Activated T-helper 1 cell treated with anti-CD3 and anti-CD28 coated beads, Interleukin-2, amount 50 U/mL, for 16 hours (primary cell): ENCODE measurements at places on chromosomes 1 and 21.
A peak's percentile ranks its signal among the peaks of the same experiment; 100 is the strongest.

GRCh38 chr1:47776667-47777131 lies 220.5 kb downstream of the TRABD2B start:
- DNase-seq, result no peak

- DNase-seq, result no peak
Measured at GRCh38 chr1:203197625-203198024, 11.1 kb upstream of the CHI3L1 start.

DNA sequence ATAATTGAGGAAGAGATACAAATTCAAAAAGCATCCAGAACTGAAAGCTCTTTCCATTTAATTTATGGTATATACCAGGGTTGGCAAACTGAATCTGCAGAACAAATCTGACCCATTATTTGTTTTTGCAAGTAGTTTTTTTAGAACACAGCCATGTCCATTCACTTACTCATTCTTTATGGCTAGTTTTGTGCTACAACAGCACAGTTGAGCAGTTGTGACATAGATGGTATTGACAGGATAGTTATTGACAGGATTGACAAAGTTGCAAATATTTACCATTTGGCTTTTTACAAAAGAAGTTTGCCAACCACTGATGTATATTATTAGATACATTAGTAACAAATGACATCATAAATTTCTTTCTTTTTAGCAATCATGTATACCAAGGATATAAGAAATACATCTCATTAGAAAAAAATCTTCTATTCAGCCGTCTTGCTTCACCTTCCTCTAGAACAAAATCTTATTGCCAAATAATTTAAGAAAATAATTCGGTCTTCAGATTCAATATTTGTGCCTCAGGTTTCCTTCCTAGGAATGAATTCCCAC lies 9.4 kb downstream of the ADAMTS1 start:
- DNase-seq, result no peak

GRCh38 chr1:56911098-56911938 lies 54.5 kb downstream of the C8B start:
- DNase-seq, result no peak

- no peak for DNase-seq
Measured at GRCh38 chr1:33710967-33711366, 152.9 kb upstream of the HMGB4 start.

DNA sequence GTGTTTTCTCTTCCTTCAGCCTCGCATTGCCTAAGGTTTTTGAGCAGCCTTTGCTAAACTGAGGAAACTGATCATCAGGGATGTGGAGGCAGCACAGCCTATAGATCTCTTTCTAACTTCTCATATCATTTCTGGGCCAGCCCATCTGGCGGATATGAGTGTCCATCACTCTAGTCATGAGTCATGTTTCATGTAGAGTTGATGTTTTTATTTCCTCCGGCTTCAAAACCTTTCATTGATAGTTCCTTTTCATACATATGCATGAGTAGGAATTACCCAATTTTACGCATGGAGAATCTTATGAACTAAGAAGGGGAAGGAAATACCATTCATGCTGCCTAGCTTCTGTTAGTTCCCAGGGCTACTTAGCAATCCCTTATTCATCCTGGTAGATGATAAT lies 66.3 kb downstream of the SPATA46 start:
- DNase-seq, result no peak

GRCh38 chr1:230839173-230839572 lies 29.1 kb downstream of the C1orf198 start:
- DNase-seq, result no peak

GRCh38 chr1:12398479-12398878 lies 168.6 kb downstream of the VPS13D start:
- no peak for DNase-seq

DNA sequence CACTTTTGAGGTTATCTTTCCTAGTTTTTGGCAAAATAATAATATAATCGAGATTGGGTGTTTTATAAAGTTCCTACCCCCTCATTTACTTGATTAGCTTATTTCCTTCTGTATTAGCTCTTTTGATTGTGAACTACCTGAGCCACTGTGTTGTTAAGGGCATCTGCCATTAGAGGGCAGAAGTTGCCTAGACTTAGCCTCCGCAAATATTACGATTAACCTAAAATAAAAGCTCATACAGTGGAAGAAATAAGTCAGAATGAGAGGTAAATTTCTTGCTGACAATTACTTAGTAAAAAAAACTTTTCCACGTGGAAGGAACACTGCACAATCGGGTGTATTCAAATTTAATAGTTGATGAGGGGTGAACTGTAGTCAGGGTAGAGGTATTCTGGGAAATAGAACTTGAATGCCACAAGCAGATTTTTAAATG lies 2.3 kb downstream of the H3-3A start:
- no peak for DNase-seq

DNA sequence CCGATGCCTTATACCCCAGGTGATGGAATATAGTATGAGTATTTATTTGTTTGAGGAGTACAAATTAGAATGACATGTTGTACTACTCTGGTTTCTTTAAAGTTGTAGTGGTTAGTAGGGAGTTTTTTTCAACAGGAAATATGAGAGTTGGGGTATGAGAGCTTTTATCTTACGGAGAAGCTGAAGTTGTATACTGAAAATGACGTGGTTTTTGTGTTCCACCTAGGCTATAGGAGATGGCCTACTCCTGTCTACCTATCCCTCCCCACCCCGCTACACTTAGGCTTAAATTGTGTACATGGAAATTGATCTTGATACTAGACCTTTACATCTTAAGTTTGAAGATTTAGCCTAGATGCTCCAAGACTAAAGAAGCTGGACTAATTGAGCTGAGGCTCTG lies 6.8 kb upstream of the HAX1 start:
- no peak for DNase-seq

DNA sequence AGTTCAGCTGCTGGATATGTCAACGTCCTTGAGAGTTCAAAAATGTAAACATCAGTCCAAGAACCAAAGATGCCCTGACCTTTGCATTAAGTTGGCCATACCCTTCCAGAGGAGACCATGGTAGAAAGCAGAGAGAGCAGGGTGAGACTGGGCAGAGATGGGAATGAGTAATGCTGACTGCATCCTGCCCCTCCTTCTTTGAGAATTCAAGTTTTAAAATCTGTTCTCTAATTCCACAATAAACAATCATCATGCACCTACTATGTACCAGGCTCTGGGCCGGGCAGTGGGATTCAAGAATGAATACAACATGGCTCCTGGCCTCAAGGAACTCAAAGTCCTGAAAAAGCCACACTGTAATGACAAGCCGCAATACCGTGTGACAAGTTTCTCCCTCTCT lies 3.9 kb upstream of the HAO2 start:
- no peak for DNase-seq

DNA sequence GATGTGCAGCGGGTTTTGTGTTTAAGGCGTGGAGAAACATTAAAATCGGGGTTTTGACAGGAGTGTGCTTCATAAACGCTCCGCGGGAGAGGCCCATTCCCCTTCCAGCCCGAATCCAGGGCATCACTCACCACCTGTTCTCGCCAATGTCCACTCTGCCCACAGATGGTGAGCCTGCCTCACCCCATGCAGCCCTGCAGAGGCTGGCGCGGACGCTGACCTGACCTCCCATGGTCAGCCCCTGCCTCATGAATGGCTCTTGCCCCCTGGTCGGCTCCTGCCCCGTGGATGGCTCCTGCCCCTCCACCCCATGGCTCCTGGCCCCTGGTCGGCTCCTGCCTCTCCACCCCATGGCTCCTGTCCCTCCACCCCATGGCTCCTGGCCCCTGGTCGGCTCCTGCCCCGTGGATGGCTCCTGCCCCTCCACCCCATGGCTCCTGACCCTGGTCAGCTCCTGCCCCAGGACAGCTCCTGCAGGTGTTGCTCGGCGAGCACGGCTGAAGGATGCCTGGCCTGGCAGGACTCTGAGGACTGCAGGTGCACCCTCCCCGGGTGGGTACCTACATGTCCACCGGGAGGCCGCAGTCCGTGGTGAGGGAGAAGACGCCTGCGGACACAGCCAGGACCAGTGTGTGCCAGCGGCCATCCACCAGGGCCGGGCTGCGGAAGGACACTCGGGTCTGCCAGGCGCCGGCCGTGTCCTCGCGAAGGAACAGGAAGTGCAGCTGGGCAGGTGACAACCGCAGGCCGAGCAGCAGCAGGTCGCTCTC lies 6.7 kb downstream of the KRTAP10-1 start:
- no peak for DNase-seq

DNA sequence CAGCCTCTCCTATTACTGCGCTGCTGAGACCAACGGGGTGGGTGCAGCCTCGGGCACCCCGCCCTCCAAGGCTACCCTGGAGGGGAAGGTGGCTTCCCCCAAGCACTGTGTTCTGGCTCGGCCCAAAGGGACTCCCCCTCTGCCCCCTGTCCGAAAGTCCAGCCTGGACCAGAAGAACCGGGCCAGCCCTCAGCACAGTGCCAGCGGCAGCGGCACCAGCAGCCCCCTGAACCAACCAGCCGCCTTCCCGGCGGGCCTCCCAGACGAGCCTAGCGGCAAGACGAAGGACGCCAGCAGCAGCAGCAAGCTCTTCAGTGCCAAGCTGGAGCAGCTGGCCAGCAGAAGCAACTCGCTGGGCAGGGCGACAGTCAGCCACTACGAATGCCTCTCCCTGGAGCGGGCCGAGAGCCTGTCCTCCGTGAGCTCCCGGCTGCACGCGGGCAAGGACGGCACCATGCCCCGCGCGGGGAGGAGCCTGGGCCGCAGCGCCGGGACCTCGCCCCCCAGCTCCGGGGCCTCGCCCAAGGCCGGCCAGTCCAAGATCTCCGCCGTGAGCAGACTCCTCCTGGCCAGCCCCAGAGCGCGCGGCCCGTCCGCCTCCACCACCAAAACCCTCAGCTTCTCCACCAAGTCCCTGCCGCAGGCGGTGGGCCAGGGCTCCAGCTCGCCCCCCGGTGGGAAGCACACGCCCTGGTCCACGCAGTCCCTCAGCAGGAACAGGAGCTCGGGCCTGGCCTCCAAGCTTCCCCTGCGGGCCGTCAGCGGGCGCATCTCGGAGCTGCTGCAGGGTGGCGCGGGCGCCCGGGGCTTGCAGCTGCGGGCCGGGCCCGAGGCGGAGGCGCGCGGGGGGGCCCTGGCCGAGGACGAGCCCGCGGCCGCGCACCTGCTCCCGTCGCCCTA lies 533.1 kb downstream of the KIF26B start:
- DNase-seq, result no peak

DNA sequence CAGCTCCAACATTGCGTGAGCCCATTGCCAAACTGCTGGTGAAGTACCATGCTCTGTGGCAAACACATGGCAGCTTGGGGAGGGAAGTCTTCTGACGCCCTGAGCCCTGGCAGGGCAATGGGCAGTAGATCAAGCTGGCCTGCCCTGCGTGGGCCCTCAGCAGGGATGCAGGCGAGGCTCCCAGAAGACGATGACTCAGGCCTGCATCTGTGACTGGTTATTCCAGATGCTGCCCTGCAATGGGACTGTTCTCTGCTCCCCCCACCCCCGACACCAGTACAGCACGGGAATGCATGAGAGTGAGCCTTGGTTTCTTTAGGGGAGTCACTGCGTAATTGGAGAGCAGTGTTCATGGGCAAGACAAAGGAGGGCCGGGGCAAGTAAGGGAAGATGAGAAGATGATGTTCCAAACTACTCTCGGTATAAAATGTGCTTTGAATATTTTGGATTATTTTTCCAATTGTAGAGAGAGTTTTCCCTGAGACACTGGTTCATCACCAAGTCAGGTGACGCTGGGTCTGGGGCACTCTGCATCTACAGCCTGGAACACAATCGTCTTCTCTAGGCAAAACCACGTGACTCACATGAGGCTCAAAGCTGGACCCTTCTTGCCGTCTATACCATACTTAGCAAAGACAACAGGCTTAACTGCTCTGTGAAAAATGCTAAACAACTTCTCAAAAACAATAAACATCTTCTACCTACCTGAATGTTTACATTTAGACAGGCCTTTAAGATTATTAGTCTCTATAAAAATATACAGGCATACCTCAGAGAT lies 9.0 kb upstream of the C1orf198 start:
- no peak for DNase-seq

DNA sequence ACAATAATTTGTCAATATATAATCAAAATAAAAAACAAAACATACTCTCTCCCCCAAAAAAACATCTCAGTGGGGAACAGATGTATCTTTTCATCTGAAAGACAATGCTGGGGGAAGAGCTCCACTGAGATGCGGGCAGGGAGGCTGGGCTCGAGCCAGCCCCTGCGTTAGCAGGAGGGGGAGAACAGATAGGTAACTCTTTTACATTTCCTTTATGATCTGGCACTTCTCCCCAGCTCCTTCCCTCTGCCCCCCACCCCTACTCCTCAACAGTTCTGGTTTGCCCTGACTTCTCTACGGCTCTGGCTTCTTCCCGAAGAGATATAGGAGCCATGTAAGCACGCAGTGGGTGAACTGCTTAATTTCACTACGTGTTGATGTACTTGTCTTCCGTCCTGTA lies 12.4 kb downstream of the LEPR start:
- no peak for DNase-seq

- no peak for DNase-seq
Measured at GRCh38 chr1:186984959-186985358, 156.2 kb downstream of the PLA2G4A start.

- peak; percentile 32 for DNase-seq
Measured at GRCh38 chr1:2258996-2259395, 30.9 kb downstream of the SKI start.

GRCh38 chr1:159172614-159173291 lies 1.3 kb downstream of the CADM3 start:
- no peak for DNase-seq

GRCh38 chr1:32871364-32872191 lies 866 bp upstream of the FNDC5 start:
- no peak for DNase-seq

DNA sequence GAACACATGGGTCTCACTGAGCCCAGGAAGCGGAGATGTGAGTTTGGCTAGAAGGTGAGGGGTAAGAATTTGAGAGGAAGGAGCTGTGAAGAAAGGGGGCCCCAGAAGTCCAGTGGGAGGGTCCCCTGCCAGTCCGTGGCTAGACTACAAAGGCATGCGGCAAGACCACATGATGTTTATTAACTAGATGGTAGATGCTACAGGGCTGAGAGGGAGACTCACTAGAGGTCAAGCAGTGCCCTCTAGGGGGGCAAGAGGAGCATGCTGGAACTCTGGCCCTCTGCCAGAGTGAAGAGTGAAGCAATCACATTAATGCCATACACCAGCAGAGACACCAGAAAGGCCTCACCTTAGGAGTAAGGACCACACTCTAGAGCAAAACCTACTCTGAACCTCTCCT lies 12.2 kb downstream of the KIAA0319L start:
- no peak for DNase-seq

GRCh38 chr21:35340273-35340672 lies 291.2 kb upstream of the RUNX1 start:
- no peak for DNase-seq

DNA sequence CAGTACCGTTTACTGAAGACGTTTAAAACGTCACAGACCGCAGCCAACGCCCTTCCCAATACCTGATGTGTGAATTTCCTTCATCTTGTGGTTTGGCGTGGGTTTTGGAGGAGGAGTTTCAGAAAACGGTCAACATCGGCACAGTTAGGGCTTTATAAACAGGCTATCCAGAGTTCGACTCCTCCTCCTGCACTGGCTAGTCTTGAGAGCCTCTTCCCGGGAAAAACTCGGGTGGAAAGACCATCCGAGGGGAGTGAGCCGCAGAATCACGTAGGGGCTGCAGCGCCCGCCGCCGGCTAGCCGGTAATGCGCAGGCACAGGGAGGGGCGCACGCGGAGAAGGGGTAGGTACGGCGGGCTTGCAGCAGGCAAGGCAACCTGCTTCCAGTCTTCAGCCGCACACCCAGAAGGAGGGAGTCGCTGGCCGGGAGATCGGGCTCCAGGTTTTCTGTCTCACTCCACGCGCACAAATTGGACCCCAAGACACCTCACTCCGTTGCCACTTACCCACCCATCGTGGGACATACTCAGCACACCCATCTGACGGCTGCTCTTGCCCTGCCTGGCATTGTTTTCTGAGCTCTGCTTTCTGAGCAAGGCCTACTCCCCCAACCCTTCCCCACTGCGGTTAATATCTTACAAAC lies 25.4 kb downstream of the SLC19A2 start:
- DNase-seq, result no peak

- DNase-seq, result no peak
Measured at GRCh38 chr1:228011721-228012311, 5.0 kb downstream of the WNT3A start.
